ENCODE measurements at places on chromosomes 11 and 22.

DNA sequence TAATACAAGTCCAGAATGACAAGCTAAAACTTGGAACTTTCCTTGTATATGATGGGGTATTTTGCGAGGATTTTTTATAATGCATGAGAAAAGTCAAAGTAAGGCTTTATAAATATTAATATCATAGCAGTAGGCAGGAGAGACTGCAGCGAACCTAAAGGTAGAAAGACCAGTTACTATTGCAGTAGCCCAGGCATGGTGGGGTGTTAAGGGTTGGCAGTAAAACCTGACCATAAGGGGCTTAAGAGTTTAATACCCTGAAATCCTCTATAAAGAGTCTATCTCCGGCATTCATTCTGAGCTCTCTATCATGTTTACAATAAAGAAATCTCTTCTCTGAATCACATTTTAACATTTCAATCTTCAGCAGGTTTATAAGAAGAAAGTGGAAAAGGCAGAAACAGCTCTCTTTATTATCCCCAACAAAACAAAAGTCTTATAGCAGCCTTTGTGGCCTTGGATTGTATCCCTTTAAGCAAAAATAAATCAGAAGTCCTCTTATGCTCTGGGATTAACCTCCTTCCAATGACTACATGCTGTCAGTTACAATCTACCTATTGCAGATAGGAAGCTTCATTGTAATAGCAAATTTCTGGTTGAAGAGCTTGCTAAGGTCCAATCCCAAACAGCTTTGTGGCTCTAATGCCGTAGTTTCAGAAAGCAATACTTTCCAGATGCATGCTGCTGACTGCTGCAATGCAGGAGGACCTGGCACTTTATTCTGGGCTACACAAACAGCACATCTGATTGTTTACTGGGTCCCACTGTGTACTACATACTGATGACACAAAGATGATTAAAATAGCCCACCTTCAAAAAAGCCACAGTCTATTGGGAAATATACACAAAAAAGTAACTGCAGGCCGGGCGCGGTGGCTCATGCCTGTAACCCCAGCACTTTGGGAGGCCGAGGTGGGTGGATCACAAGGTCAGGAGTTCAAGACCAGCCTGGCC lies 45.8 kb downstream of the SIK3 start:
- DNase-seq, result no peak

- DNase-seq, result no peak
Observed at GRCh38 chr22:47194476-47195155, 432.2 kb downstream of the TBC1D22A start.

DNA sequence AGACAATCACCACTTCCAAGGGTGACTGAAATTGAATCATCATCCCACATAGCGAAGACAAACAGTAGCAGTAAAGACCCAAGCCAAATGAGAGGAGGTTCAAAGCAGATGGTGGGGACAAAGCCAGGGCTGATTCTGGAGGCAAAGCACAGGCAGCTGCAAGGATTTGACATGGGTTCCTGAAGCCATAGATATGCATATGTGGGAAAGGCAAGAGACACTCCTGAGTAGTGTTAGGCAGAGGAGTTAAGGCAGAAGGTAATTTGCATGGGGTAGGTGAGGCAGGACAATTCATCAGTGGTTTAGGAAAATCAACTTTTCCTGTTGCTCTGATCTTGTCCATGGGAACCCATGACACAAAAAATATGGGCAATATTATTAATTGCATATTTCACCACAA lies 462.8 kb downstream of the FAM181B start:
- no peak for DNase-seq

DNA sequence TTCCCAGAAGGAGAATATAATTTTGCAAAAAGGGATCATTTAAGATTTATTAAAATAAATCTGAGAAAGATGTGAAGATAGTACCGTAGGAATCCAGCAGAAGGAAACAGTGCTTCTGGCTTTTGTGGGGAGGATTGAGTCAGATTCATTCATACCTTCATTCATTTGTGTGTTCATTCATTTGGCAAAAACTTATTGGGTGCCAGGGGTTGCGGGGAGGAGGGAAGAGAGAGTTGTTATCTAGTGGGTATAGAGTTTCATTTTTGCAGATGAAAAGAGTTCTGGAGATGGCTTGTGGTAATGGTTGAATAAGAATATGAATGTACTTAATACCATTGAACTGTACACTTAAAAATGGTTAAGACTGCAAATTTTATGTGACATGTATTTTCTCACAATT lies 31.1 kb downstream of the BMAL1 start:
- DNase-seq, result no peak

DNA sequence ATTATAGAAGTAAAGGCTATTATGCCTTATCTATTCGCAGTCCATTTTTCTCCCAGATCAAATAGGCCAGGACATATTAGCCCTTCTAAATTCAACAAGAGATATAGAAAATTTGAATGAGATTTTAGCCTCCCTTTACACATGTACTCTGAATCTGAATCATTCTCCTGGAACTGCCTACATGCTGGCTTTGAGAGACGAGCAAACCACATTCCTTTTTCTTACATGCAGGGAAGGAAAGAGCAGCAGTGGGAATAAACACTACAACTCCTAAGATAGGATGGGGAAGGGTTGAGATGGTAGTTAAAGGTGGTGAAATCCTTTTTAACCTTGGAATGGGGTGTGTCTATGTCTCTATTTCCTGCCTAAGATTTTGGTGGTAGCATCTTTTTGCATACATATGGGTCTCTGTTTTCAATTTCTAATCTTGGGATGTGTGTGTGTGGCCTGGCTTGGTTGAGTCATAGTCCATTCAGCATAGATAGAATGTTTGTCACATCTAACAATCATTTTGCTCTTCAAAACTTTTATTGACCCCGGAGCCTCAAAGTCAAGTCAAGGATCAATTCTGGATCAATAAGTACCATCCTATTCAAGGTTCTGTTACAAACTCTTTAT lies 11.1 kb upstream of the OOSP2 start:
- DNase-seq, result no peak

GRCh38 chr11:108538502-108538901 lies 40.3 kb upstream of the POGLUT3 start:
- no peak for DNase-seq

DNA sequence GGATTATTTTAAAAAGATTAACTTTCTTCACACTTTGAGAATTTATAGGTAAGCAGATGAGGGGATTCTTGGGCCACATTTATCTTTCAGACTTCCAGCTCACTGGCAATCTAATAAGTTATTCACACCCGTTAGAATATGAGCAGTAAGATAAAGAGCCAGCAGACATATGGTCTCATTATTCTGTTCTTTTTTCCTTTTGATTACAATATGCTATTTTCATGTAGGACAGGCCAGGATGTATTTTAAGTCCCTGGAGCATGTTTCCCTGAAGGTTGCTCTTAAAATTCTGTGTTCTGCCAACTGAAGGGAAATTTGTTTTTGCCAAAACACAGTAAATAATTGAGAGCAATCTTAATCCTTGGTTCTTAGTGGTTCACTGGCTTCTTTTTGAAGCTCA lies 22.2 kb downstream of the PDHX start:
- no peak for DNase-seq

DNA sequence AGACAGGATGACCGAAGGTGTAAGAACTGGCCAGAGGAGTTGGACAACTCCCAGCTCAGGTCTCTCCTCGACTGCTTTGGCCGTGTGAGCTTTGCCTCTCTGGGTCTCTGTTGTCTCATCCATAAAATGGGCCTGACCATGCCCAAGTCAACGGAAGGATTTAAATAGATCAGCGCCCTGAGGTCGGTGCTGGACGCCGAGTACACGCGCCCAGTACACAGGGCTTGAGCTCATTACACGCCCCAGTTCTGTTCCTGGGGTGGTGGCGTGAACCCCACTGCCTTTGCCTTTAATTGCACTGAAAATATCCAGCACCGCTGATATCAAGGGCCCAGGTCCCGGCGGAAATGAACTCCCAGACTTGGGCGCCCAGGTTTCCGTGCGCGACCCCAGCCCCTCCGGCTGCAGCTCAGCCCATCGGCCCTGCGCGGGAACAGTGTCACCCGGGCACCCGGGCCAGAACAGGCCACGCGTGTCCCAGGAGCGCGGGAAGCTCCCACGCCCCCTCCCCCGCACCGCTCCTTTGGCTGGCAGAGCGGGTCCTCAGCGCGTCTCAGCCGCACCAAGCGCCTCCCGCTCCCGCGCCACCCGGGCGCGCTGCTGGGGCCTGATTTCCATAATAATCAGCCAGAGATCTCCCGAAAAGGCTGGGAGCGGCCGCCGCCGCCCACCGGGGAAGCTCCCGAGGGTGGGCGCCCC lies 42.2 kb downstream of the CYTH4 start:
- DNase-seq, result no peak

GRCh38 chr11:45289369-45289768 lies 3.2 kb upstream of the SYT13 start:
- peak; percentile 35 for DNase-seq

GRCh38 chr11:92667486-92668152 lies 301.8 kb upstream of the MTNR1B start:
- DNase-seq, result no peak

GRCh38 chr11:67119585-67120391 lies 725 bp downstream of the KDM2A start:
- DNase-seq, result peak; percentile 49

DNA sequence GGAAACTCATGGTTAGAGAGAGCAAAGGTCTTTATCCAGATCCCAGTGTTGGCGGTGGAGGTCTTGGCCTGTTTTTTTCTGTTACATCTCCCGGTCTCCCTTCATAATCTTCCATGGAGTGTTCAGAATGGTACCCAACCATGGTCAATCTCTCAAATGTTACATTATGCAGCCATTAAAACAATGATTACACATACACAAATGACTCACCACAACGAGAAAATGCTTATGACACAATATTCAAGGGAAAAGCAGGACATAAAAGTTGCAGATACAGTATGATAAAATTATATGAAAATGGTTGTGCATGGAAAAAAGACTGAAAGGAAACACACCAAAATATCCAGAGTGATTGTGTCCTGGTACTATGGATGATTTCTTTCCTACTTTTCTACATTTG lies 17.8 kb upstream of the CSNK1E start:
- peak; percentile 47 for DNase-seq

DNA sequence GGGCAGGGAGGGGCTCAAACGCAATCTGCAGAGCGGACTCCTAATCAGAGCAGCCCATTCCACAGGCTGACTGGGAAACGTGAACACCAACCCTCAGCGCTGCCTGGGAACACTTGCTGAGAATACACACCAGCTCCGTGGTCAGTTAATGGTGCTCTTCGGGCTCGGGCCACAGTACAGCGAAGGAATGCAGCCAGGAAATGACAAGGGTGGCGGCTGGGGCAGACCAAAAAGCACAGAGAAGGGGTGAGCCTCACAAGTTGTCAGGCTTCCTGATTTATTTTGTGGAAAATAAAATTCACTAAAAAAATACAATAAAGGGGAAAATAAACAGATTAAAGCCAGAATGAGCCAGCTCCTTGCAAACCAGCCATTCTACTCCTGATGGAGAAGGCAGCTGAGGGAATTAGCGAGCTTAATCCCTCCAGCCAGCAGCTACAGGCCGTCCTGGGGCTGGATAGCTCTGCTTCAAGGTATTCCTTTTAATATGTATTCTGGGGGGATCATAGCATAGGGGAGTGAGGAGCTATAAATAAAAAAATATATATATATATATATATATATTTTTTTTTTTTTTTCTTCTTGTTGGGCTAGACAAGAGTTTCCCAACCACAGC lies 165.5 kb upstream of the NTM start:
- no peak for DNase-seq

GRCh38 chr11:112195951-112196351 lies 20.6 kb downstream of the BCO2 start:
- DNase-seq, result no peak

GRCh38 chr11:123822032-123822431 lies 15.9 kb upstream of the OR6M1 start:
- DNase-seq, result no peak

DNA sequence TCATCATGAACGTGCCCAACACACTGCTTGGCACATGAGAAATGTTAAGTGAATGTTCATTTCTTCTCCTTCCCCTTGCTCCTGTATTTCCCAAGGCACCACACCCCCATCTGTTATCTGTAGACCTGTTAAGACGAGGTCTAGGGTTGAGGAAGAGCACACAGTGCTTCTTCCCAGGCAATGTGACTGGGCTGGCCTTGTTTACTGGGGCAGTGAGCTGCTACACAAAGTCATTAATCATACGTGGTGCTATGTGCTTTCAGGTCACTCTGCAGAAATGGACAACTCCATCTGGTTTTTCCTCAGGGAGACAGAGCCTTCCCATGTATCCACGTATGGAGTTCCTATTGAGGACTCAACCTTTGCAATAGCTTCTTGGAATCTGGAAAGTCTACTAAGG lies 118.7 kb downstream of the KCNC1 start:
- DNase-seq, result no peak

GRCh38 chr11:126635511-126635910 lies 280.0 kb downstream of the ST3GAL4 start:
- no peak for DNase-seq

DNA sequence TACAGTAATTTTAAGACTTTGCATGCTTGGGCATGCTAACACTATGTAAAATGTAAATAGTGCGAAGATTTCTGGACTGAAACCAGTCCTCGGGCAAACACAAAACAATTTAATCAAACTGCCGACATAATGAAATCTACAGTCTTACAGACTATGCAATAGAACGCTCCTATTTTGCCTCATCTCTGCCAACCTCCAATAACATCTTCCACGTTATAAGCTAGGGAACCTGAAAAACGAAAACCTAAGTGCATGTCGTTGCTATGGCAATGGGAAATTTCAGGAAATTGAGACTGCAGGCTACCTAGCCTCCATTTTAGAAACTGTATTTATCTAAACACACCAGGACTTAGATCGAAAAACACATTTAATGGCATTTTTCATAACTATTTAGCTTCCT lies 1.1 kb downstream of the CSTF3 start:
- peak; percentile 58 for DNase-seq

- no peak for DNase-seq
Observed at GRCh38 chr11:2802389-2803185, 83.0 kb downstream of the CDKN1C start.

- no peak for DNase-seq
Observed at GRCh38 chr11:112797092-112797491, 164.1 kb upstream of the NCAM1 start.

DNA sequence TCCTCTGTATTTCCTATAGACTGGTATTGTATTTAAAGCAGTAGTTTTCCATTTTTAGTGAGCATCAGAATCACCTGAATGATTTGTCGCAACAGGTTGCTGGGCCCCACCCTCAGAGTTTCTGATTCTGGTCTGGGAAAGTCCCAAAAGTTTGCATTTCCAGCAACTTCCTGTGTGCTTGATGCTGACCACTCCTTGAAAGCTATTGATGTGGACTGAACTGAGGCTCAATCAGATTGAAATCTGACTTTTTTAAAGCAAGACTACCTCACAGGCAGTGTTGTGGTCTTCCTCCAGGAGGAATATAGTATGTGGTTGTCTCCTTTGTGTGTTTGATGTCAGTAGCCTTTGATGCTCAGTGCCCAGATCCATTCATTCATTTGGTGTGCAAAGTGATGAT lies 17.2 kb upstream of the MPZL2 start:
- DNase-seq, result no peak
